Activated CD4-positive, alpha-beta T cell treated with anti-CD3 and anti-CD28 coated beads for 36 hours (primary cell): ENCODE measurements at places on chromosomes 1 and 21. TPM values are rescaled to one million over a fixed set of nuclear protein-coding genes. Genes with fewer than 3 reads are reported as not detected.

DNA sequence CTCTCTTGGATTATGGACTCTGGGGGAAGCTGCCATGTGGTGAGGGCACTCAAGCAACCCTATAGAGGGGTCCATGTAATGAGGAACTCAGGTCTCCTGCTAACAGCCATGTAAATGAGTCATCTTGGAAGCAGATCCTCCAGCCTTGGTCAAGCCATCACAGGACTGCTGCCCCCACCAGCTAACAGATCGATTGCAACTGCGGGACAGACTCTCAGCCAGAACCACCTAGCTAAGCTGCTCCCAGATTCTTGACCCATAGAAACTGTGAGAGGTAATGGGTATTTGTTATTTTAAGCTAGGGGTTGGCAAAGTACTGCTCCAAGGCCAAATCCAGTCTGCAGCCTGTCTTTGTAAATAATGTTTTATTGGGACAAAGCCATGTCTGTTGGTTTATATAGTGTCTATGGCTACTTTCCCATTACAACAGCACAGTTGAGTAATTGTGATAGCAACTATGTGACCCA lies 27.6 kb upstream of the MAP3K7CL start:
- H3K27me3 ChIP-seq = no peaks in the 10 kb centered on the region
- no peaks in the 10 kb centered on the region for H3K36me3 ChIP-seq
- no peak overlapping the region for H3K27ac ChIP-seq

- H3K27ac ChIP-seq = no peak overlapping the region
- no peak overlapping the region for H3K4me3 ChIP-seq
These were observed 45.4 kb upstream of the TDRD10 start for GRCh38 chr1:154456631-154457030.

- H3K27ac ChIP-seq = no peak overlapping the region
- peaks cover 31% of the 10 kb centered on the region for H3K4me1 ChIP-seq
- DNase-seq = no peak
- H3K27me3 ChIP-seq = no peaks in the 10 kb centered on the region
- peaks cover 13% of the 10 kb centered on the region for H3K36me3 ChIP-seq
These were observed 28.9 kb downstream of the TSNAX start for GRCh38 chr1:231557411-231557810.

DNA sequence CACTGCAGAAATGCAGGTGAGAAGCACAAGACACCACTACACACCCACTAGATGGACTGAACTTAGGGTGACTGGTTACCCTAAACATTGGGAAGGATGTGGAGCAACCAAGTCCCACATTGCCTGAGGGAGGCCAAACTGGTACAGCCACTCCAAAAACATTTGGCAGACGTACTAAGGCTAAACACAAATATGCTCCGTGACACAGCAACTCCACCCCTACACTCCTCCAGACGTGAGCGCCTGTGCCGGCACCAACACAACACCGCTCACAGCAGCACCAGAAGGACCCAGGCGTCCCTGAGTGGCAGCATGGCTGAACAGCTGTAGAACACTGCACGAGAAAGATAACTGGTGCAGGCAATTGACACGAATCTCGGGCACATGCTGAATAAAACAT lies 14.7 kb downstream of the PTTG1IP start:
- no peaks in the 10 kb centered on the region for H3K27me3 ChIP-seq
- H3K27ac ChIP-seq = no peak overlapping the region
- peaks cover 25% of the 10 kb centered on the region for H3K36me3 ChIP-seq

DNA sequence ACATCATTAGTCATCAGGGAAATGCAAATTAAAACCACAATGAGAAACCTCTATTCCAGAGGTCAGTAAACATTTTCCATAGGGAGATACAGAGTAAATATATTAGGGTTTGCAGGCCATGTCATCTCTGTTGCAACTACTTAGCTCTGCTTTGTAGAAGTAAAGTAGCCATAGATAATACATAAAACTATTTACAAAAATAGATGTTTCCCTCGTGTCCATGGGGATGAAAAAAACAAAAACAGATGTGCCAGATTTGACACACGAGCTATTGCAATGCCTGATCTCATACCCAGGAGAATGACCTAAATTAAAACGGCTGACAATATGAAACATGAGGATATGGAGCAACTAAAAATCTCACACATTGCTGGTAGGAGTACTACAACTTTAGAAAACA lies 17.3 kb downstream of the LTN1 start:
- no peak overlapping the region for H3K27ac ChIP-seq
- H3K27me3 ChIP-seq = no peaks in the 10 kb centered on the region
- H3K4me3 ChIP-seq = no peak overlapping the region
- no peak for DNase-seq

- H3K4me3 ChIP-seq = no peak overlapping the region
- H3K27me3 ChIP-seq = no peaks in the 10 kb centered on the region
These were observed 179.2 kb downstream of the PATJ start for GRCh38 chr1:61921435-61921834.

DNA sequence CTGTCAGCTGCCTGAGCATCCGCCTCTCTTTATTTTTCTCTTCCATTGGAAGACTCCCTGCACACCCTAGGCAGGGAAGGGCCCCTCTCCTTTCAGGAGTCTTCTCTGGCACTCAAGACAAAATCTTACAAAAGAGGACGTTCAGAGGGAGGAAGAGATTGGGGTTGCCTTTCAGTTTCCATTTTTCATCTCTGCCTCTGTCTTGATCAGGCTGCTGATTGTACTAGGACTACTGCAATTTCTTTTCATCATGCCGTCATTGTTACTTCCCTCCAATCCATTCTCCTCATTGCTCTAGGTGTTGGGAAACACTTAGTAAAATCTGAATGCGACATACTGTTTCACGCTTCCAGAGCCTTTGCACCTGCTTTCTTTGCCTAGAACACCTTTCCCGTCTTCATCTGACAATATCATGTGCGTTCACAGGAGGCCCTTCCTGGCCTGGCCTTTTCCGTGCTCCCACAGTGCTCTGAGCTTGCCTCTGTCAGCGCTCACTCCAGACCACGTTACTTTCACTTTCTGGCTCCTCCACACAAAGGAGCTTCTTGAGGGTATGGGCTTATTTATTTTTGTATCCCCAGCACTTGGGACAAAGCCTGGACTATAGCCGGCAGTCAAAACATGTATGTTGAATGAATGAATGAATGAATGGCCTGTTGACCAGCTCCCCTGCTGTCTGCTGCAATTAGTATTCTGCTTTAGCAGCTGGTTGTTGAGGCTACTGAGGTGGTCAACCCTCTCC lies 10.9 kb downstream of the LRRC71 start:
- no peak overlapping the region for H3K4me3 ChIP-seq
- H3K36me3 ChIP-seq = no peaks in the 10 kb centered on the region
- H3K27me3 ChIP-seq = peaks cover 36% of the 10 kb centered on the region

Gene AADACL3
- total RNA-seq = not detected

DNA sequence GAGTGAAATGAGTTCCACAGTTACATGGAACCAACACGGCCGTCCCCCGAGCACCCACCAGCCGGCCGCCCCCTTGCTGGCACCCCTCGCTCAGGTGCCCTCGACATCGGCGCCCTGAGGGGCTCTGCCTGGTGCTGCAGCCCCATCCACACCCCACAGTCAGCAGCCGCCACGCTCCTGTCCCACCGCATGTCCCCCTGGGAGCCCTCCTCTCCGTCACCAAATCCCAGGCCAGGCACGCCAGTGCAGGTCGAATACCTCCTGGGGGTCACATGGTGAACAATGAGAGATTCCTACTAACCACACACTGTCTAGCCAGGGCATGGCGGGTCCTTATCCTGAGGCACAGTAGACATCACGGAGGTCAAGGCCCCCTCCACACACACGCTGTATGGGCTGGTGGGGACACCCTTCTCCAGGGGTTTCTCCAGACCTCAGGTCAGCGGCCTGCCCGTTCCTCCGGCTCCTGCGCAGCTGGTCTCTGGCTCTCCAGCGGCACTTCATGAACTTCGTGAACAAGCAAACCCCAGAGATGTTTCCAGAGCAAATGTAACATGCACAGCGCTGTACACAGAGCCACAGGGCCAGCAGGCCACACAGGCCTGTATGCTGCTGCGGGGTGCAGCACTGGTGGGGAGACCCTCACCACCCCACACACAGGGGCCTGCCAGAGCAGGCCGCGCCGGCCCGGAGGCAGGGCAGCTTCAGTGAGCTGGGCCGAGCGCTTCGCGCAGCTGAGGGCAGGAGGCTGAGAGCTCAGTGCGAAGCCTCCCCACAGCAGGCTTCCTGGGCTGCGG lies 21.8 kb downstream of the POFUT2 start:
- no peak overlapping the region for H3K4me3 ChIP-seq
- no peak overlapping the region for H3K27ac ChIP-seq
- H3K27me3 ChIP-seq = no peaks in the 10 kb centered on the region

DNA sequence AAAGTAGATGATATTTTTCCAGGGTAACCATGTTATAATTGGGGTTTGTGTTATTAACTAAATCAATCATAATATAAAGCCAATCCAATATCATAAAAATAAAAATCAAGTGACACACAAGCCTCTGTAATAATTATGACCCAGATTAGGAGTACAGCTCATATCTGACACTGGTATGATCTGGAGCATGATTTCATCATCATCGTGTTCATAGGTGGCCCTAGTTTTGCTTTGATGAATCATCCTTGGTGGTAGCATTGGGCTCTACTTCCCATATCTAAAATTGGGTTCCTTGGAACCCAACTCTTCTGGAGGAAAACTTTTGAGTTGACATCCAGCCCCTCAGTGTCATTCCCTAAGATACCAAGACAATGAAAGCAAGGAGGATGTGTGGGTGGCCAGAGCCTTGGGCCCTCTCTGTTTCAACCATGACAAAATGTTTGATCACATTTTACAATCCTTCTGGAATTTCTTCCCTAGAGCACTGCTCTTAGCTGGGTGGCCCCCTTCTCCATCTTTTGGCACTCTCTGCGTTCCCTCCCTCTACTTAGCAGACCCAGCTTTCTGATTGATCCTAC lies 37.0 kb upstream of the ENAH start:
- DNase-seq = no peak
- no peaks in the 10 kb centered on the region for H3K36me3 ChIP-seq
- H3K27ac ChIP-seq = no peak overlapping the region
- H3K4me3 ChIP-seq = no peak overlapping the region
- no peaks in the 10 kb centered on the region for H3K4me1 ChIP-seq

Gene C2CD4D
- total RNA-seq = 2.1 TPM

Gene CCDC181
- 0.14 TPM for total RNA-seq

- H3K27me3 ChIP-seq = no peaks in the 10 kb centered on the region
- no peak for DNase-seq
- H3K4me1 ChIP-seq = no peaks in the 10 kb centered on the region
These were observed 79.9 kb downstream of the SIPA1L2 start for GRCh38 chr1:232550007-232550406.

- H3K4me1 ChIP-seq = no peaks in the 10 kb centered on the region
- H3K27ac ChIP-seq = no peak overlapping the region
- DNase-seq = no peak
- H3K27me3 ChIP-seq = peaks cover 4% of the 10 kb centered on the region
- H3K4me3 ChIP-seq = no peak overlapping the region
These were observed 153.2 kb downstream of the NTNG1 start for GRCh38 chr1:107293901-107294613.

DNA sequence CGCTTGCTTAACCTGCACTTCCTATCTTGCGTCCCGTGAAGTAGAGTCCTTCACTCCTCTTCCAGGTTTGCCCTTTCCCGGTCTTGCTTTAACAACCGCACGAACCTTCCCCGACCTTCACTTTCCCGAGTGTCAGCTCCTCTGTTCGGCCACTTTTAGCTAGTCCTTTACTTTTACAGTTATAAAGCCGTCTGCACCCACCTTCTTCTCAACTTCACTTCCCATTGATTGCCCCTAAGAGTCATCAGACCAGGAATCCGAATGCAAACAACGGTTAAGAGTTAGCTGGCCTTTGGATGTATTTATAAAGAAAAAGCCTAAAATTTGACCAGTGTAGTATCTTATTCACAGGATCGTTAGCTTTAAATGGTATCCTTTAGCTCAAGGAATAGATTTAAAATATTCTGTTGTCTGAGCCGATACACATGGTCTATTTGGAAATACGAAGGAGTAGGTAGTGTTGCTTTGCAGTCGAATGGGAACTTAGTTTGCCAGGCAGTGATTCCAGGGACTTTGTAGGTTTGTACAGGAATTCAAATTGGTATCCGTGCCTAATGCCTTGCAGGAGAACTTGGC lies 1.4 kb downstream of the PPP2R5A start:
- H3K27me3 ChIP-seq = no peaks in the 10 kb centered on the region
- H3K36me3 ChIP-seq = peaks cover 8% of the 10 kb centered on the region
- no peak for DNase-seq
- H3K4me1 ChIP-seq = peaks cover 48% of the 10 kb centered on the region
- H3K4me3 ChIP-seq = peak overlapping the region; percentile 92

DNA sequence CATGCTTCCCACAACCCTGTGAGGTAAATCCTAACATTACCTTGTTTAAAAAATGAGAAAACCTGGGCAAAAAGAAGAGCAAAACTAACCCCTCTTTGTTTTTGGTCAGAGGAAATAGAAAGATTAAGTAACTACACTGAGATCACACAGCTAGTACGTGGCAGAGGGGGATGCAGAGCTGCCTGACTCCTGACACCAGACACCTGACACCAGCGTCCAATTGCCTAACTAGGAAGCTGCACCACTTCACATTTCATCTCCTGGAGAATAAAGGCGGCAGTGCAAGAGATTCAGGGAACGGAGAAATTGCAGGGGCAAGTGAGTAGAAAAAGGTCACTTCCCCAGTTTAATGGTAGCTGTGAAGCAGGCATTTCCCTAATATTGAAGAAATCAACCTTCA lies 229.3 kb upstream of the PTBP2 start:
- H3K27me3 ChIP-seq = peaks cover 2% of the 10 kb centered on the region
- no peaks in the 10 kb centered on the region for H3K36me3 ChIP-seq
- H3K4me3 ChIP-seq = no peak overlapping the region
- no peak overlapping the region for H3K27ac ChIP-seq
- H3K4me1 ChIP-seq = no peaks in the 10 kb centered on the region

DNA sequence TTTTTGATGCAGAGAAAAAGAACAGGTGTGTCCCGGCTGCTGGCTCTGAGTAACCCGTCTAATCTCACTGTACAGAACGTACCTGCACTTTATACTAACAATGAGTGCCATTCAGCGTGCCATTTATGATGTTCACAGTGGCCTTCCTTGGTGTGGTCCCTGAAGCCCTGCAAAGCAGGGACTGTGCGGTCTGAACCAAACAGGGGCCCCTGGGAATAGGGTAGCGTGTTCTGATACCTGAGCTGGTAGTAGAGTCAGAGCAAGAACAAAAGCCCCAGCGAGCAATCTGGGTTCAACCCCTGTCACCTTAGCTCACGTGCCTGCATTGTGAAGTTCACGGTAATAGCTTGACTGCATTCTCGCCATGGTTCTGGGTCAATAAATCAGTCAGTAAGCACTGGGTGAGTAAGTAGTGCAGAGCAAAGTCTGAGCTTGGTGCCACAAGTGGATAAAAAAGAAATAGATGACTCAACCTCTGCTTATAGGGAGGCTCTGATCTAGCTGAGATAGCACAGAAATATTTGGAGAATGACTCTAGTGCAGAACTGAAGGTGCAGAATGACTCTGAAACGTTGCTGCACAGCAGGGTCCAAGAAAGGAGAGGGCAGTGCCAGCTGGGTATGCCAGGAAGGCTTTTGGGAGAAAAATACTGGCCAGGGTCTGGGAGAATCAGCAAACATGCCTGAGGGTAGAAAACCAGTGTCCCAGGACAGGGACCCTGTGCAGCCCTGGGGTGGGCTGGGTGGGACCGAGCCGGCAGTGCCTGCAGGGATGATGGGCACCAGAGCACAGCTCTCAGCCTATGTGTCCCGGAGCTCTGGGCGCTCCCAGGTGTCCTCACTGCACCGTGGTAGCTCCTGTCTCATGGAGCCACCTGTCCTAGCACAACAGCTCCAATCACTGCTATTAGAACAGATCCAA lies 125.9 kb downstream of the RHOU start:
- H3K27me3 ChIP-seq = peaks cover 3% of the 10 kb centered on the region
- no peaks in the 10 kb centered on the region for H3K36me3 ChIP-seq
- peak; percentile 58 for DNase-seq
- no peak overlapping the region for H3K27ac ChIP-seq
- no peak overlapping the region for H3K4me3 ChIP-seq
- peaks cover 29% of the 10 kb centered on the region for H3K4me1 ChIP-seq

Gene MYOG
- total RNA-seq = not detected
